ENCODE measurements at places on chromosomes 13 and 19.

GRCh38 chr19:19417046-19417445 lies 11.6 kb downstream of the GATAD2A start:
- DNase-seq, result no peak

DNA sequence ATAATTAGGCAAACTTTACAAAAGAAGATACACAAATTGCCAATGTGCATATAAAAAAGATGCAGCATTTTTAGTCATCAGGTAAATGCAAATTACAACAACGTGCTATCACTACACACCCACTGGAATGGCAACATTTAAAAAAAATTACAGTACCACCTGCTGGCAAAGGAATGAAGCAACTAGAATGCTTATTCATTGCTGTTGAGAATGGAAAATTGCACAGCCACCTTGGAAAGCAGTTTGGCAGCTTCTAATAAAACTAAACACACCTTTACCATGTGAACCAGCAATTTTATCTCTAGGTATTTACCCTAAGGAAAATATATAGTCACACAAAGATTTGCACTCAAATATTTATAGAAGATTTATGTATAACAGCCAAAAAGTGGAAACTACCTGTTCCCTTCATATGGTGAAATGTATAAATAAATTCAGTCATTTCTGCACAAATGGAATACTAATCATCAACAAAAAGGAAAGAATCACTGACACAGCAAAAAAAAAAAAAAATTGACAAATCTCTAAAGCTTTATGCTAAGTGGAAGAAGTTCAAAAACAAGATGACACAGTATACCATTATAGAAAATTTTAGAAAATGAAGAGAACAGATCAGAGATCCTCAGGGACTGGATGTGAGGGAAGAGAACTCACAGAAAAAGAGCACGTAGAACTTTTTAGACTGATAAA lies 30.3 kb downstream of the OXGR1 start:
- DNase-seq, result no peak

DNA sequence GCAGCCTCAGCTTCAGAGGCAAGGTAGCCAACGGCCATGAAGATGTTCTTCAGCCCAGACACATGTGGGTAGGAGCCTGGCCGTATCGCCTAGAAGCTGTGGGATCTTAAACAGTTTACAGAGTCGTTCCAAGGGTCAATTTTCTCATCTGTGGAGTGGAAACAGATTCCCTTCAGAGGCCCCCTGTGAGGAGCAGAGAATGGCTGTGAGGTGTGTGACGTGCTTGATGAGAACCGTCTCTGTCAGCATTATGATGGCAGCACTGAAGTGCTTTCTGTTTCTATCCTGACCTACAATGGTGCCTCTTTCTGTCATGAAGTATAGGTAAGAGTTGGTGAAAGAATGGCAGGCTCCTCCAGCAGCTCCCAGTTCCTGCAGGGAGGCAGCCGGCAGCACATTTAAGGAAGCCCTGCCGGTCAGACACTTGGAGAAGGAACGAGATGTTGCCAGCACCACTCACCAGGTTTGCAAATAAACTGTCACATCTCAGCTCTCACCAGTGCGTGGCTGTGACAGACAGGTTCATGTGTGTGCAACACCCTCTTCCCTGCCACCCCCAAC lies 277.3 kb downstream of the FOXO1 start:
- no peak for DNase-seq

- no peak for DNase-seq
Measured at GRCh38 chr13:113001241-113002140, 32.5 kb downstream of the MCF2L start.

DNA sequence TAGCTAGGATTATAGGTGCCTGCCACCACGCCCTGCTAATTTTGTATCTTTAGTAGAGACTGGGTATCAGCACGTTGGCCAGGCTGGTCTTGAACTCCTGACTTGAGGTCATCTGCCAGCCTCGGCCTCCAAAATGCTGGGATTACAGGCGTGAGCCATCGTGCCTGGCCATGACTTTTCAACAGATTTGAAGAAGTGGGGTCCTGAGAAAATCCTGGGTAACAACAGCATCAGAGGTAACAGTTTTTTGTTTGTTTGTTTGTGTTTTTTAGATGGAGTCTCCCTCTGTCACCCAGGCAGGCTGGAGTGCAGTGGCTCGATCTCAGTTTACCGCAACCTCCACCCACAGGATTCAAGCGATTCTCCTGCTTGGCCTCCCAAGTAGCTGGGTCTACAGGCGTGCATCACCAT lies 3.7 kb downstream of the JUNB start:
- DNase-seq, result no peak

DNA sequence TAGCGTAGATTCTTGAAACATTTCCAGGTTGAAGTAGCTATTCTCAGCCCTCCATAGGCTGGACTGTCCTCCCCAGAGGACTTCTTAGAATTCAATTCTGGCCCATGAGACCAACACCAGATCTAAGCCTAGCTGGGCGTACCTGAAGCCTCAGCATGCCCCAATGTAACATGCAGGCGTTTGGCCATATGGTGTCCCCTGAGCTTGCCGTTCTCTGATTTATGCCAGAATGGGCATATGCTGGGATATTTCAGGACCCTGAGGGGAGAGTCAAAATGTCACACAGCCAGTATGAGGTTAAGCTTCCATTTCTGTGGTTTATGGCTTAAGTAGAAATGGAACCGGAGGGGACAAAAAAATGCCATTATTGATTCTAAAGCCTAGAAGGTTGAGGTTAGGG lies 317.7 kb upstream of the OBI1 start:
- DNase-seq, result no peak

DNA sequence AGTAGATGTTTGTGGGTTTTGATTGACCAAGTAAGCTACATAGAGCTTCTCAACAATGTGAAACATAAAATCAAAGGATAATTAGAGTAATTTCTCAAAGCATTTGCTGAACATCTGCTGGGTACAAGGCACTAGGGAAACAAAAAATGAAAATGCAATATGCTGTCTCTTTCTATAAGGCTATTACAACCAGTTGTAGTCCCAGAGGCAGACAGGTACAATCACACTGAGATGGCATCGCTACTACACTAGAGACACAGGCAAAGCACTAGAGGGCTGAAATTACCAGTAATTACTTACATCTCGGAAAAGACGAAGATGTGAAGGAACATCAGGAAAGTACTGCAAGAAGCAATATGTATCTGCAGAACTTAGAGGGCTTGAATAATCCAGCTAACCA lies 133.3 kb downstream of the LHFPL6 start:
- DNase-seq, result no peak

DNA sequence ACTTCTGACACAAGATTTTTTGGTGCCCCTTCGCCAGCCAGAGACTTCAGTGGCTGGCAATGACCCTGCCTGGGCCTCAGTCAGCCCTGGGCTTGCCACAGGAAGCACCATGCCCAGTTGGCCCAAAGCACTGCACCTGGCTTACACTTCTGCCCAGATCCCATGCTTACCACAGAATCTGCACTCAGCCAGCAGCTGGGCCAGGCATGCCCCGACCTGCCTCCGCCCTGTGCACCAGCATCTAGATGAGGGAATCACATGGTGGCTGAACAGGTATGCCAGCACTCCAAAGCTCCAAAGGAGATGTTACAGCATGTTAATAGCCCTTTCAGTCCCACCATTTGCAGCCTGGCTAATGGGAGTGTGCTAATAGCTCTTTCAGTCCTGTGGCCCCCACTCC lies 690.9 kb downstream of the SLITRK6 start:
- no peak for DNase-seq

DNA sequence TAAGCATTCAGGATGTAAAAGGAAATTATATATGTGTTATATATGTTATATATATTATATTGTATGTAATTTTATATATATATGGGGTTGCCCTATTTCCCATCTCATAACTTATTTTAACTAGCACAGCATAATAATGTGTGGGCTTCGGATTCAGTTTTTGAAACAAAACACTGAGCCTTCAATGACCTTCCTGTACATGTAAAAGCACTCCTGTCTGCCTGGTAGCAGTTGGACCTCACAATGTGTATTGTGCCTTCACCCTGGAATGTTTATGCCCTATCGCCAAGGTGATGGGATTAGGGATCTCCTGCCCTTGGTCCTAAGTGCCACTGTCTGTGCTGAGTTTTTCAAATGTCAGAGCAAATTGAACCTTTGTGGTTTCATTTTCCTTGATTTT lies 968.8 kb downstream of the TUBA3C start:
- no peak for DNase-seq

DNA sequence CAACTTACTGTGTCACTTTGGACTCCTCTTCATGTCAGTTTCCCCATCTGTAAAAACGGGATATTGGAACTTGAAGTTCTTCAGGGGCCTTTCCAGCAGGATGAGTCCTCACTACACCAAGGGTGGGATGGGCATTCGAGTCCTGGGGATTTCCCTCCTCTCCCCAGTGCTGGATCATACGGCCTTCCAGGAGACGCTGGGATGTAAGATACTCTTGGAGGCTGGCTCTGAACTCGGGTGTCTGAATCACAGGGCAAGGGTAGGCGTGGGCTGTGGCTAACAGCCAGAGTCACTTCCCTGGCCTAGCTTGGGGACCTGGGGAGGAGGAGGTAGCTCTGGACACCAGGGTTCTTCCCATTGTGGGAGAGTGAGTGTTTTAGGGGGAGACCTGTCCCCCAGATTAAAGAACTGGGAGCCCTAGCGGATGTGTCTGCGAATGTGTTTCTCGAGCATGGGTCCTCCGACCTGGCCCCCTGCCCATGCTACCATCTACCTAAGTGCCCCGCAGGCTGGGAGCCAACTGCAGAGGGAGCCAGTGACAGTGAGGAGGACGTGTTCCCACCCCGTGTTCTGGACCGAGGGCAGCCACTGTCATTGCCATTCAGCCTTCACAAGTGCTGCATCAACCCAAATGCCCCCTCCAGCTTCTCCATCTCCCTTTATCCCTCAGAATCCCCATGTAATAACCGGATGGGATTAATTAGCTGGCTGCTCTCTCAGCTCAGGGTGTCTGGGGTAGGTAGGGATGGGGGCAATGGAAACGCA lies 2.4 kb upstream of the CYTH2 start:
- no peak for DNase-seq

GRCh38 chr13:50747737-50748350 lies 95.6 kb downstream of the DLEU7 start:
- no peak for DNase-seq

DNA sequence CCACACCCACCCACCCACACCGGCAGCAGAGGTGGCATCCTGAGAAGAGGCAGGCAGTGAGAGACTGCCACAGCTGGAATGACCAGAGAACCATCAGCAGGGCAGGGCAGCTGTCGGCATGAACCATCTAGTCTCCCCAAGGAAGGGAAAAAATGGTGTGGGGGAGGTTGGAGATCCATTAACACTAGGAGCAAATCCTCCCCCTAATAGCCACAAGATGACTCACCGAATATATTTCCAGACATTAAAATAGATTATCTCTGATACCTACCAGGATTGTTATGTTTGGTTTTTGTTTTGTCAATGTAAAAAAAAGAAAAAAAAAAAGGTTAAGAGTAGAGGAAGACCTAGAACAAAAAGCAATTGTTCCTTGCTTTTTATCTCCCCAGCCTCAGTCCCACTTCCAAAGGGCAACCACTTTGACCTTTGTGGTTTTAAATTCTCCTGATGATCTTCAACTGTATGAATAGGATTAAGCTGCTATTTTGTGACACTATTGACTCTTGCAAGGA lies 34.2 kb downstream of the THSD1 start:
- no peak for DNase-seq

DNA sequence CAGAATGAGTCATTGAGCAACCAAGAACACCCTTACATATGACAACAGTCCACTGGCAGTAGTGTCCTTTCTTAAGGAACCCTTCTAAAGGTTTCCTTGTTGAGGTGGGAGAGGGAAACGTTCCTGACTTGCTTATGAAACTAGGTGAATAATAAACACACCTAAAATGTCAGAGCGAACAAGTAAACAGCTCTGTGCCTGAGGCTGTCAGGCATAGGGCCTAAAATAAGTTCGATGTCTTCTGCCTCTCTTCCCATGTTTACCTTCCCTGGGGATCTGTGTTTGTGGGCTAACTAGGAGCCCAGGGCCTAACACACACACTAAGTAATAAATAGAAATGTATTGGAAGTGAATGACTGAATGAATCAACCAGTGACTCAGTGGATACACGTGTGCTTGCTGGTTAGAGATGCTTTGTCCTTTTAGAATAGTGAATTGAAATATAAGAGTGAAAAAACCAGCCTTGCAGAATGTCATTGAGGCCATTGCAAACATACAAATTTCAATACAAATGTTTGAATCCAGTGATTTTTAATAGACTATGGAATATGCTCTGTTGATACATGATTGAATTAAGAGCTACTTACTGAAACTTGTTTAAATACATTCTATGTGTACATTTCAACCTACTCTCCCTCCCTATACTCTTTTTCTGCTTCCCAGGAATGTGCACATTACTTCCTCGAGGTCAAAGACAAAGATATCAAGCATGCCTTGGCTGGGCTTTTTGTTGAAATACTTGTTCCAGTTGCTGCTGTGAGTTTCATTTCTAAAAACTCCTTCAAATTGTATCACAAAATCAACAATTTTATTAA lies 102.9 kb downstream of the FRY start:
- DNase-seq, result no peak

- DNase-seq, result no peak
Measured at GRCh38 chr13:112761701-112762689, 72.2 kb downstream of the ATP11A start.

DNA sequence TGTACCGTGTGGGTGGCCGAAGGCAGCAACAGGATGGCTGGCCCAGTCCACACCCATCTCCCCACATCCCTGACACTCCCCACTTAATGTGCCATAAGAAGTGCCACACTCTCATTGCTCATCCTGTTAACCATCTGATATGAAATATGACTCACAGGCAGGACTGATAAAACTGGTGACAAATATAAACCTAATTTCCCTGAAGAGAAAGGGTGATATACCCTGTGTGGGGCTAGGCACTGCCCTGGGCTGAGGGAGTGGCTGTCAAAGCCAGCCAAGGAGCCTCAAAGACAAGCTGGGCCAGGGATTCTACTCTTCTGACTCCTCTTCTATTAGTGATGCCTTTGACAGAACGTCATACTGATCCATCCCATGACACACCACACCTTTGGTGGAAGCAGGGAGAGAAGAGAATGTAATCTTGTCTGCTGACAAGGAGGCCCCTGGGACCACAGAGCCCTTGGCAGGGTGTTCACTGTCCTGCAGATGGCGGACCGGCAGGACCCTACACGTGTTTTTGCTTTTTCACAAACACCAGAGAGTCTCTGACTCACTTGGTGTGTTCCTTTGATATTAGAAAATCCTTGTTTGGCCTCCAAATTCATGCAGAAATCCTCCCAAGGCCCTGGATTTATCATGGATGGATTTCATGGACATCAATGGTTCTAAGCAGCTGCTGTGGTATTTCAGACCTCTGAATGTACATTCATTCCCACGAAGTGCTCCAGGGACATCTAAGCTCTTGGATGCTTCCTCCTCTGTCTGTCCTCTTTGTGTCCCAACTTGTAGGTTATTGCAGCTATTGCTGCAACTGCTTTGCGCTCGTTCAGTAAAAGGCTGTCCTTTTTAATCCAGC lies 98.0 kb upstream of the WASF3 start:
- no peak for DNase-seq

GRCh38 chr13:21047591-21048282 lies 13.6 kb downstream of the LATS2 start:
- DNase-seq, result no peak

DNA sequence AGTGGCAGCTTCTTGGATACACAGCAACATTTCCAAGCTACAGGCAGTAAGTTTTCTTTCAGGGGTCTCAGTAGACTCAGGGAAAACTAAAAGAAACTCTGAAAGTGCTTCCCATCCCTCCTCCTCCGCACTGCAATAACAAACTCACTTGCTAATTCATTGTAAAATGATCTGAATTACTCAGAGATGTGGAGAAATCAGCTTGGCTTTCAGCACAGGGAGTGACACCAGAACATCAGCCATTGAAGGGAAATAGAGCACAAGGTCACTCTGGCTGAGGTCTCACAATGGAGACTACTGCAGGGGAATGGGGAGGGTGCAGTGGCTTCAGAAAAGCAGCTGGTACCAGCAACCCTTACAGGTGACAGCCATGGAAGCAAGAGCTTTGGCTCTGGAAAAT lies 137.3 kb upstream of the SERP2 start:
- no peak for DNase-seq
